Vagina (tissue), 2 donors: ENCODE measurements at places on chromosomes 2 and 18.

- no peak for DNase-seq
Measured at GRCh38 chr2:240624011-240624949, 1.0 kb upstream of the GPR35 start.

- no peak for DNase-seq
Measured at GRCh38 chr2:26633993-26634595, 7.1 kb downstream of the CIB4 start.

- DNase-seq, result no peak
Measured at GRCh38 chr18:29041976-29042375, 865.0 kb upstream of the CDH2 start.

DNA sequence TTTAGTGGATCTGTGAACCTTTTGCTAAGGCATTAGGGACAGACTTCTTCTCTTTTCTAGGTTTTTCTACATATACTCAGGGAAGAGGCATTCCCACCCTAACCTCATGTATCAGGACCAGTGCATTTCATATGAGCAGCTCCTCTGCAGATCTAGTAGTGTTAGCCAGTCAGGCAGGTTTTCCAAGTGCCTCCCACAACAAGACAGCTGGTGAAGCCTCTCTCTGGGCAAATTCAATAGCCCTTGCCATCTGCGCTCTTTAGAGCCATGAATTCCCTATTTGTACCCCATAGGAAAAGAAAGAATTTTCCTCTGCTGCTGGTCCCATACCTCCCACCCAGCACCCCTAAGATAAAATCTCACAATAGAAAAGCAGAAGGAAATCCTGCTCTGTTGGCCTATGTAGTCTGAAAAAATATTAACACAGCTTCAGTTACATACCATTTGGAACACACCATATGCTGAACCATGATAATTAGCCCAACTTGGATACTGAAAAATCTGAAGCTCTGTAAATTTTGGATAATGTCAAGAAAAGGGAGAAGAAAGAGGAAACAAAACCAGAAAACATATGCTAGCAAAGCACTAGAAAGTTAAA is 1354.6 kb upstream of the NRXN1 start:
- no peak for DNase-seq

- no peak for DNase-seq
Measured at GRCh38 chr2:112644155-112644932, 1.4 kb upstream of the SLC20A1 start.

DNA sequence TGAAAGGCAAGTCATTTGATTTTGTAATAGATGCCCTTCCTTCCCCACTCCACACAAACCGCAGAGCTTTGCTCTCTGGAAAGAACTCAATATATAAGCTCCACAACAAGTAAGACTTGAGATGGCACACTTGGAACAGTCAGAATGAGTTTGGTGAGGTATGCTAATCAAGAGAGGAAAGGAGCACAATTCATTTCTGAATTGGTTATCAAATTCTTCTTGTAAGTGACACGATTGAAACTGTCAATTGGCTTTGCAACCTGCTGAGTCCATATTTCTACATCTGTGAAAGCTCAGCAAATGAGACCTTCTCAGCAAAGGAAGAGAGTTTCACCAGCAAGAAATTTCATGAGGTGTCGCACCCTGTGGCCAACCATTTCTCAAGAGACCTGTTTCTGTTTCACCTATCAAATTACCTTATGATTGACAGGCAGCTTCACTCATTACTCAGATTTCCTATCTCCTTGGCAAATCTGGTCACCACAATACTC is 19.1 kb downstream of the CTLA4 start:
- DNase-seq, result no peak

DNA sequence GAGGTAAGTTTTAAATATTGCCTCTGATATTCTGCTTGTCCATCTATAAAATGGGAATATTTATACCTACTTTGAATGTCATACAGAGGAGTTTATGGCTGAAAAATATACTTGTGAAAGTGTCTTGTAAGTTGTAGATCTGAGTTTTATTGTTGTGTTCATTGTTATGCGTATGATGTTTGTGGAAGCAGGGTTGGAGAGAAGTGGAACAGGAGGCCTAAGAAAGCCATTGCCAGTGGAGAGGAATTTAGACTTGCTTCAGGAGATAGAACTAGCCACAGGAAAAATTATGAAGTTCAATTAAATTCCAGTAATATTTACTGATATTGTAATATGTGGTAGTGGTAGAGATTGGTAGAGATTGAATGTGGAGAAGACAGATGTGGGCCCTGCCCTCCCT is 491.9 kb upstream of the FANCL start:
- DNase-seq, result no peak

- no peak for DNase-seq
Measured at GRCh38 chr2:74847070-74847858, 13.3 kb downstream of the HK2 start.

DNA sequence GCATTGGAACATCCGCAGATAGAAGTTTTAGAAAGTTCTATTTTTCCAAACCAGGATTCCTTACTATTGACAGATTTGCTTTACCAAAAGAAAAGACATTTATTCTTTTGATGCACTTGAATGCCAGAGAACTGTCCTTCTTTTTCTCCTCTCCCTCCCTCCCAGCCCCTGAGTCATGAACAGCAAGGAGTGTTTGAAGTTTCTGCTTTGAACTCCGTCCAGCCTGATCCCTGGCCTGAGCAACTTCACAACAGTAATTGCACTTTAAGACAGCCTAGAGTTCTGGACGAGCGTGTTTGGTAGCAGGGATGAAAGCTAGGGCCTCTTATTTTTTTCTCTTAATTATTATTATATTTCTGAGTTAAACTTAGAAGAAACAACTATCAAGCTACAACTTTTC is 33.6 kb downstream of the APCDD1 start:
- DNase-seq, result no peak

DNA sequence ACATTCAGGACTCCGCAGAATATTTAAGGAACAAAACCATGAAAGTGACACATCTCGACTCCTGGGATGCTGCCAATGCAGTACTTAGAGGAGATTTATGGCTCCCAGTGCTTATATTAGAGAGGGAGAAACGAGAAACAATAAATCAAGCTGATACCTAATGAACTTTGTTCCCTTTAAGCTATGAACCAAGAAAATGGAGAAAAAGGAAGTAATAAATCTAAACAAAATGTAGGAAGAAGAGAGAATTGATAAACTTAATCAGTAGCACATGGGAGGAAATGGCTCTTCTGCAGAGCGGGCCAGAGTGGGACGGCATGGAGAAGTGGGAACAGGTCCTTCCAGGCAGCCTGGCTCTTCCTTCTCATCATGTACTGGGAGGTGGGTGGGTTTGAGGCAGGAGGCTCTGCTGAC is 42.7 kb downstream of the NPPC start:
- no peak for DNase-seq

DNA sequence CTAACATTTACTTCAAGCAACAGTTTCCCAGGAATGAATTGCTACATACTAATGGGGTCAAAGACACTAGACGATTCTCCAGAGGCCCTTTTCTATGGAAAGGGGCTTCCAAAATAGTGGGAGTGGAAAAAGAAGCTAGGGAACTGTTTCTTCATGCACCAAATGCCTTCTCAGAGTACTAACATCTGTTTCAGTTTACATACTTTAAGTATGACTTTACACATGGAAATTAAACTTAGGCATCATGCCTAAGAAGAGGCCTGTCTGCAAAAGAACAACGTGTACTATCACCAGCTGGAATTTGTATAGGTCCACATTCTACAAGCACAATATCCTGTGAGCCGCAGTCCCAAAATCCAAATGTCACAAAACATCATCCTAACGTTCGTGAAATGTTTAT is 29.4 kb upstream of the WDR75 start:
- DNase-seq, result no peak

- no peak for DNase-seq
Measured at GRCh38 chr2:224778474-224778877, 62.3 kb upstream of the CCDC195 start.

DNA sequence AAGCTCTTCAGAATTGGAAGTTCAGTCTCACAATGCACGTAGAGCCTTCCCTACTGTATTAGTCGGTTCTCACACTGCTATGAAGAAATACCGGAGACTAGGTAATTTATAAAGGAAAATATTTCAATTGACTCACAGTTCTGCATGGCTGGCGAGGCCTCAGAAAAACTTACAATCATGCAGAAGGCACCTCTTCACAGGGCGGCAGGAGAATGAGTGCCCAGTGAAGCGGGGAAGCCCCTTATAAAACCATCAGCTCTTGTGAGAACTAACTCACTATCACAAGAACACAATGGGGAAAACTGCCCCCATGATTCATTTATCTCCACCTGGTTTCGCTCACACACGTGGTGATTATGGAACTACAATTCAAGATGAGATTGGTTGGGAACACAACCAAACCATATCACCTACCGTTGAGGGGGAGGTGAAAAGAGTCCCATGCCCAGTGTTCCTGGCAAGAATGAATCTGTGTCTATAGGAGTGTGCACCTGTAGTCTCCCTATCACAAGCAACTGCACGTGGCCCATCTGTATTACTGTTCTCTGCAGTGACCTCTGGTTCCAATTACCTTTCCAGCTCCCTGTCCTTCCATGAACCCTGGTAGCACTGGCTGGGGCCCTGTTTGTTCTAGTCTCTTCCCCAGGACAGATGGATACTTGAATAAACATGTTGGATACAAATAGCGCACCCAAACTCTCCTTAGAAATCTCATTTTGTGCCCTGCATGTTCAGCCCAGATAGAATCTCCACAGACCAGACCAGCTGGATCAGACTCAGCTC is 44.4 kb upstream of the ATL2 start:
- DNase-seq, result no peak

GRCh38 chr2:171882089-171882769 is 11.8 kb downstream of the SLC25A12 start:
- DNase-seq, result no peak

DNA sequence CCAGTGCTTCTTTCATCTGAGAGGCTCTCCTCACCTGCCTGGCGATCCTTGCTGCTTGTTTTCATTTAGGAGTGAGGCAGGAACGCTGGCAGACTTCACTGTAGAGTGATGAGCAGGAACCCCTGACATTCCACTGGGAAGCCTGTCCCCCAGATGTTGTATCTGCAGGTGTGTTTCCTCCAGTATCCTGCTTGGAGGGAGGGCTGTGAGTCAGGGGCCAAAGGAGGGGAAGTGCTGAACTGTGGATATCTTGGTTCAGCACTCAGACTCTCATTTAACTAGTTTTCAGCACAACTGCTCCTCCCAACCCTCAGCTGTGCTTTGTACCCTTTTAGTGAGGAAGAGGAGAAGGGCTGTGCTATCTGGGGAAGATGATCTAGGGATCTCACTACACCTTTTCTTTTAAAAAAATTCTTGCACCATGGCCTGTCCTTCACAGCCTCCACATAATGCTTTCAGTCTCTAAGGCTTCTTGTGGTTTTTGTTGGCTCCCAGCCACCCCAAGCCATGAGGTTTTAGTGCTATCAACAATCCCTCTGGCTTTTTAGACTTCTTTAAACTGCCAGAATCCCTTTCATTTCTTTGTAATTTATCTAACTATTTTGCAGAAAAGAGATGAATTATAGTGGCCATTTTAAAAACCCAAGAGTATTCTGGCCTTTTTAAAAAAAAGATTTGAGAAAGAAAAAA is 11.2 kb downstream of the ANKAR start:
- no peak for DNase-seq

GRCh38 chr2:52879561-52879960 is 888.0 kb upstream of the CHAC2 start:
- no peak for DNase-seq

DNA sequence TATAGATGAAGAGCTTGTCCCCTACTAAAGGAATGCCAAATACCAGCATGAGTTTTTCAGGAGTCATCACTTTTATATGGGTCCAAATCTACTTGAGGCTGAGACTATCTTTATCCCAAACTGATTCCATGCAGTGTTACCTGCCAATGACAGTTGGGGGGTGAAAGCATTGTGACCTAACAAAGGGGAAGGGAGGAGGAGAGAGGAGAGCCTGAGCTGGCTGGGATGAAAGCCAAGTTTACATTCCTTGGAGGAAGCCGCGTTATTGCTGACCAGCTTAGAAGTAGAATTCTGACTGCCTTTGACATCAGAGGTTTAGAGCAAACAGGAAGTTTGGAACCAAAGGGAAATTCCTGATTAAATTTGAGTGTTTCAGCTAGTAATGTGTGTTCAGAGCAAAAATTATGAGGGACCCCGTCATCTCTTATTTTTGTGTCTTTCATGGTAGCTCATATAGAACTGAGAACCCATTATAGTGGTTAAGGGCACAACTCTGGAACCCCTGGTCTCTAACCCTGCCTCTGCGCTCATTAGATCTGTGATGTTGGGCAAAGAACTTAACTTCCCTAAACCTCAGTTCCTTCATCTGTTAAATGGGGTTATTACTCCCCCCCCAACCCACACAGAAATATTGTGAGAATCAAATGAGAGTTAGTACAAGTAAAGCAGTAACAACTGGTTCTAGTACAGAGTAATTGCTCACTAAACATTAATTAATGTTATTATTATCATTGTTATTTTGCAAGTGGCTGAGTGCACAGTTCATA is 199.3 kb upstream of the EPAS1 start:
- DNase-seq, result no peak

GRCh38 chr2:74531666-74532065 is 1.9 kb downstream of the HTRA2 start:
- DNase-seq, result no peak

- no peak for DNase-seq
Measured at GRCh38 chr2:178237488-178238153, 43.3 kb downstream of the OSBPL6 start.

- DNase-seq, result no peak
Measured at GRCh38 chr2:197575987-197576386, 60.1 kb downstream of the MOB4 start.

- no peak for DNase-seq
Measured at GRCh38 chr2:219159771-219160185, 837 bp downstream of the NHEJ1 start.

DNA sequence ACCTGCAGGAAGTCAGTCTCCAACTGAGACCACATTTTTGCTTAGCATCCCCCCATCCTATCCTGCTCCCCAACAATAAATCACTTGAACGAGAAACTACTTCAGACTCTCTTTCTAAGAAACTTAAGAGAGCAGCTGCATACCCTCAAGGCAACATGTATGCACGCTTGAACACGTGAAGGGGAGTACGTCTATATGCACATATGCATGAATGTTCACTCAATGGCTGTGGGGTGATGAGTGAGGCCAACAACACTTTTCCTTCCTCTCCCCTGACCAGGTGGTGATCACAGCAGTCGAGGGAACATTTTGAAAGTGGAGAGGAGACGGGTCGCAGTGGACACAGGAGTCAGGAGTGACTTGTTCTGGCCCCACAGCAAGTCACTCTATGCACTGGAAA is 79.8 kb upstream of the LPIN2 start:
- DNase-seq, result no peak

- DNase-seq, result no peak
Measured at GRCh38 chr2:125471963-125472362, 1184.0 kb upstream of the GYPC start.

GRCh38 chr18:66874812-66875474 is 271.1 kb upstream of the CDH19 start:
- DNase-seq, result no peak

GRCh38 chr18:51151568-51152511 is 45.6 kb downstream of the MEX3C start:
- no peak for DNase-seq
